ENCODE measurements at places on chromosomes 1 and 21.

GRCh38 chr1:205458777-205459566 is 3.1 kb upstream of the BLACAT1 start:
- no peak for DNase-seq

GRCh38 chr1:6200188-6200809 is 904 bp upstream of the RPL22 start:
- DNase-seq: no peak

GRCh38 chr1:60896701-60897363 is 185.5 kb upstream of the NFIA start:
- no peak for DNase-seq

- DNase-seq: no peak
Observed at GRCh38 chr1:52748119-52748518, 21.9 kb downstream of the ZYG11B start.

DNA sequence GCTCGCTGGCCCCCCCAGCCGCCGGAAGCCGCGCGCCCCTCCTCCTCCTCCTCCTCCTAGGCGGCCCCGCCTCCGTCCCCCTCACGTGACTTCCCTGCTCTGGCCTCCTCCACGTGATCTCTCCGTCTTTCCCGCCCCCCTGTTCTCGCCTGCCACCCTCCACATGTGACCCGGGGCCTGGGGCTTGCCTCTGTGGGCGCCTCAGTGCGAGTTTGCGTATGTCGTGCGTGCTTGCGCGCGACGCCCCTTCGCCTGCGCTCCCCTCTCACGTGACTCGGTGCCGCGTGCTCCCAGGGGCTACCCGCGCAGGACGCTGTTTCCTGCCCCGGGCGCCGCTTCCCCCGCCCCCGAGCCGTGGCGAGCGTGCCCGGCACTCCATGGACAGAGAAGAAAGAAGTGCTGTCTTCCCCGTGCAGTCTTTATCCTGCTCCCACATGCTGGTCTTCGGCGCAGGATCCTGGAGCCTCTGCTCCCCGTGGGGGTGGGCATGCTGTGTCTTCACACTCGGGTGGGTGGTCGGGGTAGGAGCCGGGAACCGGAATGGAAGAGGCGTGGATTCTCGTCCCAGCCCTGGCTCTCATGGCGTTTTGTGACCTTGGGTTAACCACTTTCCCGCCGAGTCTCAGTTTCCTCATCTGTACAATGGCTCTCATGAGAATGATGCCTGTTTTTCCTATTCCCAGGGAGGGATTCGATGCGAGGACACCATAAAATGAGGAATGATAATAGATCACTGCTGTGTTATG is 431 bp upstream of the UBE2Q1 start:
- DNase-seq: peak; percentile 81

DNA sequence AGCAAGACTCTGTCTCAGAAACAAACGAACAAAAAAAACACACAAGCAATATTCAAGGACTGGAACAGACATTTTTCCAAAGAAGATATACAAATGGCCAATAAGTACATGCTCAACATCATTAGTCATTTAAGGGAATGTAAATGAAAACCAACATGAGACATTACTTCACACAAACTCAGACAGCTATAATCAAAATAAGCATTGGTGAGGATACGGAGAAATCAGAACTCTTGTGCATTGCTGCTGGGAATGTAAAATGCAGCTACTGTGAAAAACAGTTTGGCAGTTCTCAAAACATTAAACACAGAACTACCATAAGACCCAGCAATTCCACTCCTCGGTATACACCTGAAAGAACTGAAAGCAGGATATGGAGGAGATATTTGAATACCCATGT is 15.4 kb downstream of the NOL9 start:
- DNase-seq: no peak

GRCh38 chr1:25770541-25771220 is 29.3 kb upstream of the SELENON start:
- DNase-seq: no peak

- no peak for DNase-seq
Observed at GRCh38 chr1:154990276-154990675, 3.1 kb upstream of the LENEP start.

DNA sequence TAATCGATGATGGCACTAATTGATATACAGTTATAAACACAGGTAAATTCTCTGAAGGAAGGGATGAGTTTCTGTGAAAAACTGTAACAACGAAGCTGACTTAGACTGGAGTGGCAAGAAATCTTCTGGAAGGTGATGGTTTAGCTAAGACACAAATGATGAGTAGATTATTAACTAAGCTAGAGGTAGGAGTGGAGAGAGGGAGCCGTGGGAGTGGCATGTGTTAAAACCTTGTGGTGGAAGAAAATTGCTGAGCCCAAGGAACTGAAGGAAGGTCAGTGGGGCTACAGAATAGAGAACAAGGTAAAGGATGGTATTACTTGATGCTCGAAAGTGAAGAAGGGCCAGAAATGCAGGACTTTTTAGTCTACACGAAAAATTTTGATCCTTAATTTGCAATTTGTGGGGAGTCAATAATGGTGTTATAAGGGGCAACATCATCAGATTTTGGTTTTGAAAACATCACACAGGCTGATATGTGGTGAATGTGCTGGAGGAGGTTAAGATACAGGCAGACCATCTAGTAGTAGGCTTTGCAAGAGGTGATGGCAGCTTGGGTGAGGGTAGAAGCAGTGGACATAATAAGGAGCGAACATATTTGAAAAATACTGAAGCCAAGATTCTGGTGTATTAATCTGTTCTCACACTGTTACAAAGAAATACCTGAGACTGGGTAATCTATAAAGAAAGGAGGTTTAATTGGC is 93.8 kb downstream of the S1PR1 start:
- DNase-seq: no peak

- no peak for DNase-seq
Observed at GRCh38 chr1:201706109-201706508, 122.8 kb upstream of the IPO9 start.

DNA sequence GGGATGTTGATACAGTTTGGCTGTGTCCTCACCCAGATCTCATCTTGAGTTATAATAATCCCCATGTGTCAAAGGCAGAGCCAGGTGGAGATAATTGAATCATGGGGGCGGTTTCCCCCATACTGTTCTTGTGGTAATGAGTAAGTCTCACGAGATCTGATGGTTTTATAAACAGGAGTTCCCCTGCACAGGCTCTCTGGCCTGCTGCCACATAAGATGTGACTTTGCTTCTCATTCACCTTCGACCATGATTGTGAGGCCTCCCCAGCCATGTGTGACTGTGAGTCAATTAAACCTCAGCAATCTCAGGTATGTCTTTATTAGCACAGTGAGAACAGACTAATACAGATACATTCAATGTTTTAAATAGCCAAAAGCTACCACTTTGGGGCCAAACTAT is 41.1 kb downstream of the SLC35F3 start:
- DNase-seq: no peak

DNA sequence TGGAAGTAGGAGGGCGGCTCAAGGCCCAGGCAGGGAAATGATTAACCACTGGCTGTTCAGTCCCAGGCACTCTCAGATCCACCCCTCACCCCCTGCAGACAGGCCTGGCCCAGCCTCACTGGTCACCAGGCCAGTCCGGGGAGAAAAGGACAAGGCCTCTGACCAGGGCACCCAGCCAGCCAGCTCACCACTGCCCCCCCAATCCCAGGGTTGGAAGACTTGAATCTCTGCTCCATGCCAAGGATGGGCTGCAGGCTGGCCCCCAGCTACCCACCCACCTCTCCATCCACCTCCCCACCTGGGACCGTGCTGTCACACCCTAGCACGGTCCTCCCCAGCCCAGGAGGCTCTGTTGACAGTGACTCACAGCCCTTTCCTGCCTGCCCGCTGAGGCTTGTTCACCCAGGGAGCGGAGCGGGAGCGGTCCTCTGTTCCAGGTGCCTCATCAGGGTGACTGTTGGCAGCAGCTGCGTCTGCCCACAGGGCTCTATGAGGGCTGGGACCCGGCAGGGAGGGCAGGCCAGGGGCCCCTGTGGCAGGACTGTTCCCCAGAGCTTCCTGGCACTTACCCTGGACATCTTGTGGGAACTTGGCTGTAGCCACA is 2.2 kb downstream of the LAD1 start:
- peak; percentile 14 for DNase-seq

DNA sequence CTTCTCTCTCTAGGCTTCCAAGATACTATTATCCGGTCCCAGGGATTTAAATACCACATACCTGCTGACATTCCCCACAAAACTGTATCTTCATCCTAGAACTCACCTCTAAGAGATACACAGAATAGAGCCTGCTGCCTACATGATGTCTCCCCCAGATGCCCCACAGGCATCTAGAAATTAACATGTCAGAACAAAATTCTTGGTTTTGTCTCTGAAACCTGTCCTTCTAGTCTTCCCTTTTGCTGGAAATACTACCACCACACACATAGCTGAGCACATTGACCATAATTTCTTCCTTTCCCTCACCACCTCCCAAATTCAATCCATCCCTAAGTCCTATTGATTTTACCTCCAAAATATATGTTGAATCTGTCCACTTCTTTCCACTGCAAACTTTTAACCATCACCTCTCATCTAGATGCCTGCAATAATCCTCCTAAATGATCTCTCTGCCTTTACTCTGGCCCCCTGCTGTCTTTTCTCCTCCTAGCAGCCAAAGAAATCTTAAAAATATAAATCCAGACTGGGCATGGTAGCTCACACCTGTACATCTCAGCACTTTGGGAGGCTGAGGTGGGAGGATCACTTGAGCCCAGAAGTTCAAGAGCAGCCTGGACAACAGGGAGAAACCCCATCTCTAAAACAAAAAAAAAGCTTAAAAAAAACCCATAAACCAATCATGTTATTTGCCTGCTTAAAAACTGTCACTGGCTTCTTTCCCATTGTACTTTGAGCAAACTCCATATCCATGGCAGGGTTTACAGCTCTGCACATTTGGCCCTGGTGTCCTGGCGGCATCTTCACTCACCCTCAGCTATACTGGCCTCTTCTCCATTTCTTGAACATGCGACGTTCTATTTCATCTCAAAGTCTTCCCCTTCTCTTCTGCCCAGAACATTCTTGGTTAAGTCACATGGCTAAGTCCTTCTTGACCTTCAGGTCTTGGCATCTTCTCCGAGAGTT is 6.2 kb upstream of the FAM76A start:
- DNase-seq: no peak

GRCh38 chr1:41387667-41388091 is 26.4 kb downstream of the FOXO6 start:
- no peak for DNase-seq

GRCh38 chr1:170241266-170241851 is 95.6 kb downstream of the NTMT2 start:
- no peak for DNase-seq

DNA sequence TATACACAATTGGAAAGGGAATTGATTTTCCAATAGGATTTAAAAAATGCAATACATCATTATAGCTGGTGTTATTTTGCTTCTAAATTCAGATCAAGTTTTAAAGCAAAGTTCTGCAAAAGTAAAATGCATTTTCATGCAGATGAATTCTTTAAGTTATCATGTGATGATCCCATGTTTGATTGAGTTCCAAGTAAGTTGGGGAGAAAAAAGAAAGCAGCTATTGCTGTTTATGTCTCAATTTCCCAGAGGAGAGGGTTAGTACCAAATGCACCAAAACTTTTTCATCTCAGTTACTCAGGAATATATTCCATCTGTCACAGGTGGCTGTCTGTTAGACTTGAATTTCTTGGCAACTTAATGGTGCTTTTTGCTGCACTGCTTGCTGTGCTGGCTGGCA is 29.7 kb downstream of the HSPA13 start:
- no peak for DNase-seq

Measured in cortex of kidney (tissue), 1 donor.